ENCODE measurements at places on chromosomes 5 and 9.

DNA sequence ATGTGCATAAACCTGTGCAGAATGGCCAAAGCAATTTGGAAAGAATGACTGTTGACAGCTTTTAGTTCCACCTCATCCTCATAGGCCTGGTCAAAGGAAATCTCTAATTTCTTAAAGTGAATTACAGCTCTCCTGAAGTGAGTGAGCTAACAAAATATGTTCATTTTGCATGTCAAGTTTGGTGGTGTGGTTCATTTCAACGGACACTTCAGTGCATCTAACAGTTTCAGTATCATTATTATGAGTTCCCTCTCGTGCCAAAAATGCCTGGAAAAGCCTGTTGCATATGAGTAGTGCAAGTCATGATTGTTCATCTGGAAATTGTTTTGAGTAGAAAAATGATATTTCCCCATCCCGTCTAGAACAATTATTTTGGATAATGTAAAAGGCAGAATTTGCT, 53.2 kb upstream of the HMHB1 start:
- DNase-seq, result no peak

DNA sequence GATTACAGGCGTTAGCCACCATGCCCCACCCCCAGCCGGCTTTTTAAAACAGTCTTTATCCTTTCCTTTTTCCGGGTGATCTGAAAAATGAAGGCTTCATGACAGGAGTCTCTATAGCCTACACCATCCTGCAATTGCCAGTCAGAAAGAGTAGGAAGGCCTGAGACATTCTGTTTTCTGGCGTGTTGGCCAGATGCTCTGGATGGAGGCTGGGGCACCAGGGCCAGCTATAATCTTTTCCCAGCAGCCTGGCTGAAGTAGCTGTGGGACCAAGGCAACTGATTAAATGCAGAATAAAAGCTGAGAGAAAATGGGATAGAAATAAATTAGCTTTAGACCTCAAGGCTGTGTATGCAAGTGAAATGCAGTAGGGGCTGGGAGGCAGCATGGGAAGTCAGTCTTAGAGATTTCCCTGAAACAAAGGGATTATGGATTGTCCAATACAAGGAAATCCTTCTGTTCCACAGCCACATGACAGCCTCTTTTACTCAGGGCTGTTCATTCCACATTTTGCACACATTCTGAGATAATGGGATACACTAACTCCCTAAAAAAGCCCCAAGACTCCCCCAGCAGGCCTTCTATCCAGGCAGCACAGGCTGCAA, 116.0 kb upstream of the LRRTM2 start:
- no peak for DNase-seq

- no peak for DNase-seq
Observed at GRCh38 chr9:125608489-125609224, 98.4 kb downstream of the MAPKAP1 start.

GRCh38 chr5:160957312-160957861, 105.4 kb upstream of the ATP10B start:
- DNase-seq, result no peak

DNA sequence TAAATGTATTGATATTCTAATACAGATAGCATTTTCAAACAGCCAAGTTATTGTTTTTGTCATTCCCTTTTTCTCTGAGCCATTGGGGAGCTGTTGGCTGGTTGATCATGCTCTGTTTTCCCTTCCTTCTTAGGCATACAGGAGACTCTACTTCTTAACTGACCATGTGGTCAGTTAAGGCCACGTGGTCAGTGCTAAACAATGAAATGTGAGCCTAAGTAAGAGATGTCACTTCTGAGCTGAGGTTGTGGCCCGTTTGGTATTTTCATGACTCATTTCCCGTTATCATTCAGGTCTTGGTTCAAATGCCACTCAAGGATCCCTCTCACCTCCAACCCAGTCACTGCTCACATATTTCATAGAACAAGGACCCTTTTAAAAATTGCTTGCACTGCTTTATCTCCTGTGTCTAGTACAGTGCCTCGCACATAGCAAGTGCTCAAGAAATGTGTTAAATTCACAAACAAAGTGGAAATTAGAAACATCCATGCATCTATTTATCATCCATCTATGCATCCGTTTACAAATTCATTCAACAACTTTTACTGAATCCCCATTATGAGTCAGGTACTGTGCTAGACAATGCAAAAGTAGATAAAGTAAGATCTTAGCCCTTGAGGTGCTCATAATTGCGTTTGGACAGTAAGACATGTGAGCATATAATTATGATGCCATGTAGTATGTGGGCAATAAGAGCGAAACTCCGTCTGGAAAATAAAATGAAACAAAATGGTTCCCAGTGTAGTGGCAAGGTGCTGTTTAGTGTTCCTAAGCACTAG, 50.7 kb downstream of the ARRDC3 start:
- no peak for DNase-seq

GRCh38 chr9:92711844-92712243, 41.9 kb upstream of the IPPK start:
- no peak for DNase-seq

DNA sequence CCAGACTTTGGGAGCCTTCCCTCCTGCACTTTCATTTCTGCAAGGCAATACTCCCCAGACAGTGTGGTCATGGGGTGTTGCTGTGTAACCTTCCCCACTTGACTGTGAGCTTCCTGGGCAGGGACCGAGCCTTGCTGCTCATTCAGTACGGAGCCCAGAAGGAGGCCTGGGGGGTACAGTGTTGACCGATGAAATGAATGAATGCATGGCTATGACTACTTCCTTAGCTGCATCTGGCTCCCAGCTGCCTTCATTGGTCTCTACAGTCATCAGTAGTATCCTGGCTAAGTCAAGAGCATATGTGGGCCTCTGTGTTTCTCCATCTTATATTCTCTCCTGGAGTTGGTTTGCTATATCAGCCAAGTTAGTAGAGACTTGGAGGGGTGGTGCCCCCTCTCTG, 9.9 kb downstream of the FRMPD1 start:
- no peak for DNase-seq

GRCh38 chr9:117224695-117225094, 190.2 kb downstream of the ASTN2 start:
- no peak for DNase-seq
